ENCODE measurements at places on chromosomes 11 and 22. TPM values are rescaled to one million over a fixed set of nuclear protein-coding genes. Genes with fewer than 3 reads are reported as not detected.

Gene MIAT
- polyA plus RNA-seq = 3.0 TPM

Gene NPAS4
- polyA plus RNA-seq = 0.21 TPM

Gene CARD18
- polyA plus RNA-seq = not detected

Gene CXCR5
- polyA plus RNA-seq = not detected

Gene TSPAN18
- polyA plus RNA-seq = 69.1 TPM

Gene SLC25A45
- 11.9 TPM for polyA plus RNA-seq

Gene KIRREL3
- polyA plus RNA-seq = 2.5 TPM

Gene CDC42BPG
- polyA plus RNA-seq = 10.3 TPM

Gene GRIA4
- polyA plus RNA-seq = 0.43 TPM

Gene CHRDL2
- polyA plus RNA-seq = 0.62 TPM

Gene CYTH4
- 6.3 TPM for polyA plus RNA-seq

Gene PKNOX2
- 14.1 TPM for polyA plus RNA-seq

- DNase-seq = no peak
- H3K4me3 ChIP-seq = no peak overlapping the region
- no peak overlapping the region for H3K27ac ChIP-seq
- H3K4me1 ChIP-seq = no peaks in the 10 kb centered on the region
These were observed 2.9 kb downstream of the SC5D start for GRCh38 chr11:121295246-121296029.

GRCh38 chr11:116515664-116516184 lies 257.1 kb downstream of the BUD13 start:
- no peak overlapping the region for H3K4me3 ChIP-seq
- no peak for DNase-seq
- H3K27ac ChIP-seq = no peak overlapping the region
- H3K4me1 ChIP-seq = no peaks in the 10 kb centered on the region
- H3K27me3 ChIP-seq = no peaks in the 10 kb centered on the region
- H3K36me3 ChIP-seq = no peaks in the 10 kb centered on the region

DNA sequence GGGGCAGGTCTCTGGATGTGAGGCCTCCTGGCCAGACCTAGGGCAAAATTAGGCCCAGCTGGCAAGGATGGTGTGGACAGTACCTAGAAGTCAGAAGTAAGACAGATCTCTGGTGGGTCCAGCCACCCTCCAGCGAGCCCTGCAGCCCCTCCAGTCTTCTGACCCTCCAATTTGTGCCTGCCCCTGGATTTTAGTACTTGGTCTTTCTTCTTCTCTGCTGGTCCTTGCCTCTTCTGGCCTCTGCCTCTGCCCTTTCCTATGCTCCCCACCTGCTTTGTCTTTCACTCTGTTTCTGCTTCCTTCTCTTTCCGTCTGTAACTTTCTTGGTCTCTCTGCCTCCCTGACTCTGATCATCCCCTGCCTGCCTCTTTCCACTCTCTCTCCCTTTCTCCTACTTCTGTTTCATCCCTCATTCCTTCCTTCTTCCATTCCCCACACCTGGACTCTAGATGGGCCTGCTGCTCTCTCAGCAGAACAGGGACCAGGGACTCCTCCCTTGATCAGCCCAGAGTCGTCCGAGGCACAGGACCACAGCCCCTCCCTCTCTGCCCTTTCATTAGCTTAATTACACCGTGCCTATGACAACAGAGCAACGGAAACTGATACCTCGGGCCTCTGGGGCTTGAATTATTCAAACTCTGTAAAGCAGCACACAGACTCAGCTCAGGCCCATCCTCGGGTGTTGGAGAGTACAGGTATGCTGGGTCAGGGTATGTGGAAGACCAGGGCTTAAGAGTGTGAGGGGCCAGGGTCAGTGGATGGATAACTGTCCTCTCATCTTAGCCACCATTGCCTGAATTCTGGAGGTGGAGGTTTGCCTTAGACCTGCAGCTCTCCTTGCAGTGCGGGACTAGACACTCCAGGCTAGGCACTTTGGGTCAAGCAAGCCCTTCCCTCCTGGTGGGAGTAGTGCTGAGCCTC lies at the start of gene CHRNA10:
Gene CHRNA10 (minus strand): TSS at position 51 of the 921 bp plus-strand sequence. CDS start 72 bp downstream, outside the sequence.
- H3K27ac ChIP-seq = no peak within 1 kb of the TSS
- H3K27me3 ChIP-seq = no peaks in the 10 kb centered on the region
- no peaks in the 10 kb centered on the region for H3K4me1 ChIP-seq
- H3K36me3 ChIP-seq = peaks cover 100% of the 10 kb centered on the region
- DNase-seq = no peak

GRCh38 chr11:120830085-120830620 lies 193.7 kb upstream of the TBCEL start:
- no peak for DNase-seq
- H3K36me3 ChIP-seq = no peaks in the 10 kb centered on the region
- H3K27ac ChIP-seq = no peak overlapping the region
- H3K4me3 ChIP-seq = no peak overlapping the region

- H3K27ac ChIP-seq = no peak overlapping the region
- H3K4me3 ChIP-seq = no peak overlapping the region
- H3K4me1 ChIP-seq = no peaks in the 10 kb centered on the region
These were observed 7.7 kb upstream of the QSER1 start for GRCh38 chr11:32884770-32885384.

DNA sequence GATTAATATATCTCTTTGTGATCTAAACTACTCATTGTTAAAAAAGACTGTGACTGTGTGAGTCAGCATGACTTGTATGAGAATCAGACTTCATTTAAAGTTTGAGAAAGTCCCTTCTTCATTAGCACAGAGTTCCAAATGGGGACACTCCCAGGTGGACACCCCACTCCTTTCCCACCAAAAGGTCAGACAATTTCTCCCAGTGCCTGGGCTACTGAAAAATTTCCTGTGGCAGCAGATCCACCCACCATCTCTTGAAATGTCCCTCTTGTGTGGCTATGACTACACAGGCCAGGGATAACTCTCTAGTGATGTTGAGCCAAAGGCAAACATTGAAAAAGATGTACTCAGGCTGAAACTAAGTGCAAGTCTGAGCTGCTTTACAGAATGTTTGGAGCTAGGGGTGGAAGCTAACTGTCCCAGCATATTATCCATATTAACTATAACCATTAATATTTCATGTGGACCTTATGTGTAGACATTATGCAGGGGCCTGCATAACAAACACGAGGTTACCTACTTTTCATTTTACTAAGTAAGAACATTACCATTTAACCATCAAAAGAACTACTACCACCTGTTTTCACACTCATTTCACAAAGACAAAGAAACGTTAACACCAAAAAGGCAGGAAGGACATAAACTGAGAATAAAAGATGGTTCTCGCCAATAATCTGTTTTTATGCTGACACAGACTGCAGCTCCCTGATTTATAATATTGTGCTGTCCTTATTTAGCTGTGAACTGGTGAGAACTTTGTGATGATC lies 44.8 kb downstream of the MMP20 start:
- no peak overlapping the region for H3K27ac ChIP-seq
- H3K4me1 ChIP-seq = no peaks in the 10 kb centered on the region
- no peak overlapping the region for H3K4me3 ChIP-seq
- no peaks in the 10 kb centered on the region for H3K36me3 ChIP-seq
- no peak for DNase-seq
- no peaks in the 10 kb centered on the region for H3K27me3 ChIP-seq

DNA sequence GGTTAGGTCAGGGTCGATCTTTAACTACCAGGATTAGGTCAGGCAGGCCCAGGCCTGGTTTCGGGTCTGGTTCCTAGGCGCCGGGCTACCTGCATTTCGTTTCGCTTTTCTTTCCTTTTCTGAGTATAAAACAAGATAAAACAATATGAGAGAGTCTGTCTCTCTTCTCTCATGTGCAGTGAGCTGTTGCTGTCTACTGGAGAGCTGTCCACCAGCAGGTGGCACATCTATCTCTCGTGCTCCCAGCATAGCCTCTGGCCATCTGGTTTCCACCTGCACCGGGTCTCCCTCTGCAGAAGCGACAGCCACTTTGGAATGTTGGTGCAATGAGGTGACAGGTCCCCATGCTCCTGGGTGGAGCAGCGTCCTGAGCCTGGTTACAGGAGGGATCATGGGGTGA lies 27.6 kb downstream of the RIBC2 start:
- no peaks in the 10 kb centered on the region for H3K27me3 ChIP-seq
- no peaks in the 10 kb centered on the region for H3K36me3 ChIP-seq
- H3K4me3 ChIP-seq = no peak overlapping the region
- no peak overlapping the region for H3K27ac ChIP-seq

GRCh38 chr11:119284344-119285157 lies 32.4 kb downstream of the MCAM start:
- DNase-seq = no peak
- H3K36me3 ChIP-seq = peaks cover 65% of the 10 kb centered on the region
- no peak overlapping the region for H3K27ac ChIP-seq
- H3K4me3 ChIP-seq = no peak overlapping the region
- H3K27me3 ChIP-seq = no peaks in the 10 kb centered on the region
- no peaks in the 10 kb centered on the region for H3K4me1 ChIP-seq

DNA sequence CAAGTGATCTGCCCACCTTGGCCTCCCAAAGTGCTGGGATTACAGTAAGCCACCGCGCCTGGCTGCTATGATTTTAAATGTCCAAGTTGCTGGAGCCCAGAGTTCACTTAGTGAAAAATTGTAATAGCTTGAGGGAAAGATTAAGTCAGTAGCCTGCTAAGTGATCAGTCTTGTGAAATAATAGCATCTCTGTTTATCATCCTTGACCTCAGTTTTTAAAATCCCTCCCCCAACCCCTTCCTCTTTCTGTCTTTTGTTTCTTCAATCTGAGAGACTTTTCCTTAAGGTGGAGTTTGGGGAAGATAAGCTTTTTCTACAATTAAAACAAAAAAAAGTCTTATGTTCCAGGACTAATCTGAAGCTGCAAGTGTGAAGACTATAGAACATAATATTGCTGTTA lies 6.4 kb downstream of the HIPK3 start:
- no peaks in the 10 kb centered on the region for H3K27me3 ChIP-seq
- no peak for DNase-seq
- H3K36me3 ChIP-seq = no peaks in the 10 kb centered on the region
- no peak overlapping the region for H3K27ac ChIP-seq

- H3K36me3 ChIP-seq = no peaks in the 10 kb centered on the region
- no peak overlapping the region for H3K27ac ChIP-seq
- peaks cover 79% of the 10 kb centered on the region for H3K27me3 ChIP-seq
- no peaks in the 10 kb centered on the region for H3K4me1 ChIP-seq
- no peak for DNase-seq
These were observed 37.1 kb upstream of the OLFML1 start for GRCh38 chr11:7448201-7448600.

DNA sequence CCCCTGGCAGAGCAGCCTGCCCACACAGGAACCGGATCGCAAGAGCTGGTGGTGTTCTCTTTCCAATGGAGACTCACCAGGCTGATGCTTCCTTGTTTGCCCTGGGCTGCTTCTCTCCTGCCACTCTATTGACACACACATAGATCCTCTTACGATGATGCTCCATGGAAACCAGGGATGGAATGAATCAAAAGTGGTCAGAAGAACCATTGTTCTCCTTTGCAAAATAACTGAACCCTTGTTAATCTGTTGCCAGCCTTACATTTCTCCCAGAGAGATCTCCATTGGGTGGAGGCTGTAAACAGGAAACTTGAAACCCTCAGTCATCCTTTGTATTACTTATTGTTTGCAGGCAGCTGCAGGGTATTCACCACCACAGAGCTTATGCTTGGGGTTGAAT lies 24.6 kb upstream of the LDLRAD3 start:
- H3K4me3 ChIP-seq = no peak overlapping the region
- no peaks in the 10 kb centered on the region for H3K36me3 ChIP-seq
- H3K4me1 ChIP-seq = peaks cover 8% of the 10 kb centered on the region
- peaks cover 9% of the 10 kb centered on the region for H3K27me3 ChIP-seq
- DNase-seq = no peak
- no peak overlapping the region for H3K27ac ChIP-seq

GRCh38 chr11:6653097-6653496 lies 2.5 kb downstream of the DCHS1 start:
- no peak for DNase-seq
- H3K27me3 ChIP-seq = no peaks in the 10 kb centered on the region
- H3K4me3 ChIP-seq = no peak overlapping the region

DNA sequence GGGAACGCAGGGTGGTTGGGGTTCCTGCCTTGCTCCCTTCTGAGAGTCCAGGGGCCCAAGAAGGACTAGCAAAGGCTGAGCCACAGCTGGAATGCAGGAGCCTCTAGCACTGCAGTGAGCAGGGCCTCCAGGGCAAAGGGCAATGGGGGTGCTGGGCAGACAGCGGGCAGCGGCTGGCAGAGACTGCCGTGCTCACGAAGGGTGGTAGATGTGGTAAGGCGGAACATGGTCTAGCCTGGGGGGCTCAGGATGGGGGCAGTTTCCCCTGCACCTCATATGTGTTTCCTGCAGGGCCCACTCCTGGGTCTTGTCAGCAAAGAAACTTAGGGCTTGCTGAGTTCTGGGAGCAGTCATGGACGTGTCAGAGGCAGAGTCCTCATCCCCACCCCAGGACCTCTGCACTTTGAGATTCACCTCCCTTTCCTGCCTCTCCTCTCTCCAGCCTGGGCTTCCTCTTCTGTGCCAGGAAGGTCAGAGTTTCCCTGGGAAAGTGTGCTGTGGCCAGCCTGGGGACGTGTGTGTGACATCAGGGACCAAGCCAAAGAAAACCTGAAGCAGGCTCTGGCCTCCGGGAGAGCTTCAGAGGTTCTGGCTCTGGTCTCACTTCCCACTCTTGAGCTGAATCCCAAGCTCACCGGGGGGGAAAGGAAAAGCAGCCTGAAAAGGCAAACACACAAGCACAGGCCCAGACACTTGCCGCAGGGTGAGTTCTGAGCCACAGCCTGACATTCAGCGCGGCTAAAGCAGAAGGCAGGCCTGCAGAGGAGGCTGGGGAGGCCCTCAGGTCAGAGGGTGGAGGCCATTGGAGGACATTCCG lies 4.4 kb downstream of the MOGAT2 start:
- no peak for DNase-seq
- H3K27ac ChIP-seq = no peak overlapping the region
- no peak overlapping the region for H3K4me3 ChIP-seq

- no peak overlapping the region for H3K4me3 ChIP-seq
- H3K27ac ChIP-seq = no peak overlapping the region
- no peaks in the 10 kb centered on the region for H3K36me3 ChIP-seq
- DNase-seq = no peak
- H3K4me1 ChIP-seq = no peaks in the 10 kb centered on the region
These were observed 24.4 kb downstream of the ARHGAP8 start for GRCh38 chr22:44776605-44777363.

DNA sequence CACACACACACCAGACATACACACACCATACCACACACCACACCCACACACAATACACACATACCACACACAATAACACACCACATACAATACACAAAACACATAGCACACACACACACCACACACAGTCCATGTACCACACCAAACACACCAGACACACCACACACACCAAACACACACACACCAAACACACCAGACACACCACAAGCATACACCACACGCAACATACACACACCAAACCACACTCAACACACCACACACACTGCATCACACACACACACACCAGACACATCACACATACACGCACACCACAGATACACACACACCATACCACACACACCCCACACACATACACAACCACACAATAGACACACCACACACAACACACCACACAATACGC lies 54.8 kb downstream of the IGSF9B start:
- H3K4me1 ChIP-seq = no peaks in the 10 kb centered on the region
- no peaks in the 10 kb centered on the region for H3K36me3 ChIP-seq
- no peak for DNase-seq
- no peaks in the 10 kb centered on the region for H3K27me3 ChIP-seq
- no peak overlapping the region for H3K27ac ChIP-seq

- no peak overlapping the region for H3K4me3 ChIP-seq
- H3K4me1 ChIP-seq = peaks cover 8% of the 10 kb centered on the region
- H3K36me3 ChIP-seq = no peaks in the 10 kb centered on the region
- H3K27me3 ChIP-seq = peaks cover 96% of the 10 kb centered on the region
These were observed 11.8 kb downstream of the TBX1 start for GRCh38 chr22:19772422-19772672.

GRCh38 chr11:30113326-30113898 lies 96.6 kb upstream of the KCNA4 start:
- H3K4me3 ChIP-seq = no peak overlapping the region
- H3K4me1 ChIP-seq = no peaks in the 10 kb centered on the region
- H3K27me3 ChIP-seq = no peaks in the 10 kb centered on the region
- H3K27ac ChIP-seq = no peak overlapping the region
- peak; percentile 34 for DNase-seq

Data from left lung (tissue), 14 donors.